ENCODE measurements at places on chromosomes 3 and 15. TPM values are rescaled to one million over a fixed set of nuclear protein-coding genes. Genes with fewer than 3 reads are reported as not detected.

GRCh38 chr15:23758891-23759290, 71.8 kb upstream of the NDN start:
- DNase-seq: no peak

DNA sequence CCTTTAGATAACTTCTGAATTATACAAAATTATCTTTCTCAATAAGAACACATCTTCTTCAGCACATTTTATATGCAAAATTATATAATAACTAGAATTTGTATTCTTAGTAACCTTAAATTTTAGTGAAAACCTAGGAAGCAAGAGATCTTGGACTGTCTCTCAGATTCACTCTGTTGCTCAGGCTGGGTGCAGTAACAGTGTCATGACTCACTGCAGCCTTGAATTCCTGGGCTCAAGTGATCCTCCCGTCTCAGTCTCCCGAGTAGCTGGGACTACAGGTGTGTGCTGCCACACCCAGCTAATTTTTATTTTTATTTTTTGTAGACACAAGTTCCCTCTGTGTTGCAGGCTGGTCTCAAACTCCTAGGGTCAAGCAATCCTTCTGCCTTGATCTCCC, 29.9 kb downstream of the MKRN3 start:
- DNase-seq: no peak

The CYP8B1 gene
- not detected for total RNA-seq

GRCh38 chr3:57840473-57840872, 84.4 kb downstream of the SLMAP start:
- no peak for DNase-seq

The FETUB gene
- total RNA-seq: not detected

GRCh38 chr15:65790694-65791334, 1.3 kb downstream of the DENND4A start:
- no peak for DNase-seq

GRCh38 chr3:117751651-117752050, 1042.1 kb downstream of the TUSC7 start:
- DNase-seq: no peak

GRCh38 chr15:32098033-32098432, 67.7 kb downstream of the CHRNA7 start:
- no peak for DNase-seq
